ENCODE measurements at places on chromosomes 7 and 10.

- no peak for DNase-seq
Observed at GRCh38 chr7:45494885-45495284, 79.3 kb upstream of the ADCY1 start.

DNA sequence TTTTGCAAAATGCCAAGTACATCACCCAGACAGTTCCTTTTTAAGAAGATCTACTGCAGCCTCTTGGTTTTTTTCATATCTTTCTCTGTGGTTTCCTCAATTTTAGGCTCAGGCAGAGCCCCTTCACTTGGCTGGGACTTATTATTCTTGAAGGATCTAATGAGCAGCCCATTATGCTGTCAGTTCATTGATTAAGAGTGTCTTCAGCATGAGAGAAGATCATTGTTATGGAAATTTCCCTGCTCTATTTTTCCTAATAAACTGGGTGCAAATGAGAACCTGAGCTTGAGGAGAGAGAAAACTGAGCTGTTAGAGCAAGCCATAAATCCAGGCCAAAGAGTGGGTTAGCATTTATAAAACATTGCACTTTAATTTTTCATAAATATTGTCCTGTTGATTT lies 146.5 kb downstream of the SEC23IP start:
- no peak for DNase-seq

DNA sequence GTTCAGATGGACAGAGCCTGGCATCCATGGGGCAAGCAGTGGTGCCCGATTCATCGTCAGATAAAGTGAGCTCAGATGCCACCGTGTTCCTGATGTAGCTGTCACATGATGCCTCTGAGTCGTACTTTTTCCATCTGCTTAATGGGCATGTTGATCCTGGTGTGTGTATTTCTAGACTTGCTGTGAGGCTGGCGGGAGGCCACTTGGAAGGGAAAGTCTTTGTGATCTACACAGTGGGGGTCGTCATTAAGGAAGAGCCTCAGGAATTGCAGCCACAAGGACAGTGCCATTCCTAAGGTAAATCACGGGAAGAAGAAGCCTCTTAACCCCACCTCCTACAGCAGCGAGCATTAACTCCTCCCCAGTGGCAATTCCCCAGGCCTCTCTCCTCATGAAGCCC lies 63.0 kb downstream of the RGS10 start:
- no peak for DNase-seq

DNA sequence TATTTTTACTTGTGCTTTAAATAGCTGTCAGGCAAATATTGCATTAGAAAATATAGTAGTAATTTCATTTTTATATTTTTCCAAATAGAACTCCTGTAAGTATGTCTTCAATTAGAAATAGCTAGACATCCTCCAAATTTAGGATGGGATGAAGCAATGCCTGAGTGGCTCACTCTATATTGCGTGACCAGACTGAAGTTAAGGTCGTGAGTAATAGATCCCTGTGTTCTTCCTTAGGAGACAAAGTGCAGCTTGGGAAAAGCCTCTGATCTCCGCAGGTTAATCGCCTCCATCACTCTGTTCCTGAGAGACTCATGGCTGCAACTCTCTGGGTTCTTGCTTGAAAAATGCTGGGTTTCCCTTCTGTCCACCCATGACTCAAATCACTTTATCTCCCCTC lies 484.8 kb upstream of the ANKRD30A start:
- no peak for DNase-seq

DNA sequence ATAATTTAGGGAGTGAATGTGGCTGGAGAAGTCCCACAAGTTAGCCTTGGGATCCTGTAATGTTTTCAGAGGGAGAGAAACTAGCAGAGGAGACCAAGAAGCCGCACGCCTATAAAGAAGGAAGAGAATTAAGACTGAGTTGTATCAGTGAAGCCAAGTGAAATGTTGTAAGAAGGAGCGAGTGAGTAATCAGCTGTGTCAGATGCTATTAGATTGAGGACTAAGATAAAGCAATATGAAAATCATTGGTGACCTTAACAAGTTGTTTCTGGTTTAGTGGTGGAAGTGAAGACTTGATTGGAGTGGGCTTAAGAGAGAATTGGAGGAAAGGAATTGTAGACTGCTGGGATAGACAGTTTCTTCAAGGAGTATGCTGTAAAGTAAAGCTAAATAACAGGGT lies 8.8 kb downstream of the CCSER2 start:
- DNase-seq = no peak

DNA sequence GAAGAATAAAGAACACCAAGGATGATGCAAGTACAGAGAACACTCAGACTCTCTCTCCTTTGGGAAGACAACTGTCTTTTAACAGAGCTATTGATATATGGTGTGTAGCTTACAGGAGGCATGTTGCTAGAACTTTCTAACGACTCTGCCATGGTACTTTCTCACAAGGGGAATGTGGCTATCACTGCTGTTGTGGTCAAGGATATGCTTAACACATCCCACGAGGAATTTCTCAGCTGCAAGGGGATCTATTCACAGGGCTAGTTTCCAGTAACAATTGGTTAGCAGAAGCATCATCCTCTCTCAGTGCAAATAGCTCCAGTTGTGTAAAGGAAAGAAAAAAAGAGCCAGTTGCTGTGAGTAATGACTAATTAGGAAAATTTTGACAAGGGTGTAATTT lies 826.0 kb downstream of the SORCS1 start:
- no peak for DNase-seq

DNA sequence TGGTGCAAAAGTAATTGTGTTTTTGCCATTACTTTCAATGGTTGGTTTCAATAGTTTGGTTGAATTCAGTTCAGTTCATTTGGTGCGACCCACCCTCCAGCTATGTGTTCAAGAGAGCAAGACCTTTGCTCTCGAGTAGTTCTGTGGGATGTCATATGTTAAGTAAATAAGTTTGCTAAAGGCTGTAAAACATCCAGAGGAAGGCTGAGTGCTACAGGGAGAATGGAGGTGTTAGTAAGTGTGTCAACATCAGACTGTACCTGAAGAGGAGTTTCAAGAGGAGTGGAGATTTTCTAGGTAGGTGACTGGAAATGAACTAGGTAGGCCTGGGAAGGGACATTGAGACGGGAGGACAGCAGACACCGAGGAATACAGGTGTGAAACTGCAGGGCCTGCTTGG lies 147.7 kb downstream of the SH2D4B start:
- no peak for DNase-seq

DNA sequence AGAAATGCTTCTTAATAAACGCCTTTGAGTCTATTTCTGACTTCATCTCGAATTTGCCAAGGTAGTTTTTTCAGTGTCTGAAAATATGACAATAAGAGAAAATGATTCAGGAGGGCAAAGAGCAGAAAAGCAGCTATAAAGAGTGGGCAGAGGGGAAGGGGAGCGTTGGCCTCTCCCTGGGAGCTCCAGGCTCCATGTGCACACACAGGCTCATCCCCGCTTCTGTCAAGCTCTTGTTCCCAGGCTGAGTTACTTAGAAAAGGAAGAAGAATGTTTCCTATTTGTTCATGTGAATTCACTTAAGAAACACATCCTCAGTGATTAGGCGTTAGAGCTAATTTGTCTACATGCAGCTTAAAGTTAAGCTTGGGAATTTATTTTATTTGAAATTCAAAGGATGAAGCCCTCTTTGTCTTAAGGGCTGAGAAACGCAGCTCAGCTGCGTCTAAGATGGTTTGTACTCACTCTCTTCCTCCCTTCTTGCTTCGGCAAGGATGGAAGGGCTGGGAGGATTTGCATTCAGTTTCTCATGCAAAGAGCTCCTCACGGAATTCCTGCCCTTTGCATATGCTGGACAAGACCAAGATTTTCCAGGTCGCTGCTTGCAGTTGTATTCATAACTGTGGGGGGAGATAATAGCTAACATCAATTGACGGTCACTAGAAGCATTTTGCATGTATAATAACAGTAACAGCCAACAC lies 29.0 kb upstream of the ATXN7L1 start:
- DNase-seq = no peak

GRCh38 chr10:45006276-45007030 lies 5.7 kb downstream of the ZNF22 start:
- no peak for DNase-seq

GRCh38 chr7:81029511-81029910 lies 110.7 kb upstream of the SEMA3C start:
- DNase-seq = no peak

DNA sequence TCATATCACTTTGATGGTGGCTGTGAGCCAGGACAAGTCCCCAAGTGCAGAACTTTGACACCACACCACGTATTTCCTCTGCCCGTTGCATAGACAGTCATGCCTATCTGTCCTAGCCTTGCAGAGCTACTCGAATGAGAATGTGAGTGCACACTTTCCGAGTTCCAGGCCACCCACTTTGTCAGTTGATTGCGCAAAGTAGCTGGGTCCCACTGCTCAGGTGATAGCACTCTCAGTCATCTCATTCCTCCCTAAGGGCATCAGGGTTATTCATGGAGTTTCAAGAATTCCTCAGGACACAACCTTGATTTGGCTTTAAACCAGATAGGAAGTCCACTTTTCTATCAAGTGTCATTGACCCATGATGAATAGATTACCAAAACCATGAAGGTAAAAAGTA lies 19.3 kb downstream of the LSM5 start:
- DNase-seq = no peak

GRCh38 chr10:78844960-78845607 lies 223.7 kb upstream of the ZMIZ1 start:
- DNase-seq = no peak

DNA sequence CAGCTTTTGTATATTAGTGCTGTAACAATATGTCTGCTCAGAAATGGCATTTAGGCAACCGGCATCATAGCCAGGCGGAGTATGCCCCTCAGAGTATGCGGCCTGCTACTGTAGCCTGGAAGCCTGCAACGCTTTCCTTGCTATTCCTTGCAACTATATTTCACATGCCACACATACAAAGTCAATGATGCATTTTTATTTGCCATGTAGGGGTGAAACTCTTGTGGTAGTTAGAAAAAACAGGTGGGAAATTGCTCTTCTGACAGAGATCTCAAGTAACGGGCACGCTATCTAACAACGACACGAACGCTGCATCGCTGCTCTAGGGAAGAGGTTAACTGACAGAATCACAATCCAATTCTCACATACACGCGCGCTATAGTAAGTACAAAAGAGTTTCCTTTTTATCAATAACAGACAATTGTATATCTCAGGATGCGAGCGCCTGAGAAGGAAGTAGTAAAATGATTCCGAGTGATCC lies 5.9 kb downstream of the EBF3 start:
- DNase-seq = no peak

DNA sequence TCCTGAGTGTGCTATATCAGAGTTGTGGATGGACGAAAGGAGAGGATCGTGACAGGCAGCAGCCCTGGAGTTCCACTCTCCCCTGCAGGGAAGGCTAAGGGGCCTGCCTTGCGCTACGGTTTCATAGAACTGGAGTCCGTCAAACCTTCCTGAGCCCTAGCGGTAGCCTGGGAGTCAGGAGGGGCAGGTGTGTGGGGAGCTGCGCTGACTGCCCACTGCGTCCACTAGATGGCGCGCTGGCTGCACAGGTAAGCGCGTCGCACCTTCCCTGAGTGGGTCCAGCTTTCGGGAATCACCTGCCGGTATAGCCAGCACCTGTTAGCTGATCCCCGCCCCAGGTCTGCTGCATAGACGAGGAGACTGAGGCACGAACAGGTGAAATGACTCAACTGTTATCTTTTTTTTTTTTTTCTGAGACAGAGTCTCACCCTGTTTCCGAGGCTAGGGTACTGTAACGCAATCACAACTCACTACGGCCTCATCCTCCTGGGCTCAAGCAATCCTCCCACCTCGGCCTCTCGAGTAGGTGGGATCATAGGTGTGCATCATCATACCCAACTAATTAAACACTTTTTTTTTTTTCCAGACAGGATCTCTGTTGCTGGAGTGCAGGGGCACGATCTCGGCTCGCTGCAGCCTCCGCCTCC lies 20.2 kb upstream of the BAIAP2L1 start:
- DNase-seq = no peak

- DNase-seq = no peak
Observed at GRCh38 chr10:23568996-23569395, 130.1 kb downstream of the OTUD1 start.

GRCh38 chr10:28716748-28717147 lies 39.4 kb downstream of the BAMBI start:
- no peak for DNase-seq

GRCh38 chr7:129800901-129801300 lies 151.9 kb downstream of the UBE2H start:
- DNase-seq = no peak

DNA sequence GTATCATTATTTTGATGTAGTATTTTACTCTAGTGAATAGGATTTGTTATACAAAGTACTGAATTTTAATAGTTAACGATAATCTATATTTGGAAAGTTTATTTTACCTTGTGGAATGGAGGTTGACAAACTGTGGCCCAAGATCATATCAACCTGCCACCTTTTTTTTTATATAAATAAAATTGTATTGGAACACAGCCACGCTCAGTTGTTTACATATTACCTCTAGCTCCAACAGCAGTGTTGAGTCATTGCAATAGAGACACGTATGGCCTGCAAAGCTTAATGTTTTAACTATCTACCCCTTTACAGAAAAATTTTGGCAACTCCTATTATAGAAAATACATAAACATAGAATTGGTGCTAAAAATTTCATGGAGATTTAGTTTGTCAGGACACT lies 239.3 kb downstream of the THSD7A start:
- no peak for DNase-seq

GRCh38 chr10:105068497-105068896 lies 427.4 kb downstream of the SORCS3 start:
- peak; percentile 26 for DNase-seq

GRCh38 chr10:92699193-92699517 lies 9.4 kb downstream of the HHEX start:
- no peak for DNase-seq

DNA sequence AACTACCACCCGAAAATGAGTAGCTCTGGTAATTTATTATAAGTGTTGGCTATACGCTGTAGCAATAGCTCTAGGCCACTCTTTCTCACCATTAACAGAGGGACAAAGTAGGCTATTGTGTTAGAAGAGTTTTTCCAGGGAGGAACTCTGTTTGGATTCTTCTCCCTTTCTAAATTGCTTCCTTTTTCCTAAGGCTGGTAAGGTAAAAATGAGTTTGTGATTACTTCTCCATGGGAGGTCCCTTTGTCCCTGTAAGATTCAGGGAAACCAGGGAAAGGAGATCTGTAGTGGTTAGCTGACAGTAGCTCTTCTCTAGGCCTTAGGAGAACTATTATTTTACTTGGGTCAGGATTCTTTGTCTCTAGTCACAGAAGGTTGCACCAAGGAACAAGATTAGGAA lies 23.2 kb upstream of the SEMA3E start:
- no peak for DNase-seq
